SJSA1 (cell line): ENCODE measurements at places on chromosomes 5 and 9. TPM values are rescaled to one million over a fixed set of nuclear protein-coding genes. Genes with fewer than 3 reads are reported as not detected.
A peak's percentile ranks its signal among the peaks of the same experiment; 100 is the strongest.

Gene IFNA21
- not detected in 2 replicates for total RNA-seq

Gene ZNF782
- total RNA-seq, result 1.6 and 6.8 TPM in 2 replicates

Gene TNFSF8
- total RNA-seq, result not detected in 2 replicates

- DNase-seq, result no peak
These were observed 66.8 kb upstream of the ABL1 start for GRCh38 chr9:130768265-130768664.

Gene PCDHB6
- 0.29 and 0.50 TPM in 2 replicates for total RNA-seq

DNA sequence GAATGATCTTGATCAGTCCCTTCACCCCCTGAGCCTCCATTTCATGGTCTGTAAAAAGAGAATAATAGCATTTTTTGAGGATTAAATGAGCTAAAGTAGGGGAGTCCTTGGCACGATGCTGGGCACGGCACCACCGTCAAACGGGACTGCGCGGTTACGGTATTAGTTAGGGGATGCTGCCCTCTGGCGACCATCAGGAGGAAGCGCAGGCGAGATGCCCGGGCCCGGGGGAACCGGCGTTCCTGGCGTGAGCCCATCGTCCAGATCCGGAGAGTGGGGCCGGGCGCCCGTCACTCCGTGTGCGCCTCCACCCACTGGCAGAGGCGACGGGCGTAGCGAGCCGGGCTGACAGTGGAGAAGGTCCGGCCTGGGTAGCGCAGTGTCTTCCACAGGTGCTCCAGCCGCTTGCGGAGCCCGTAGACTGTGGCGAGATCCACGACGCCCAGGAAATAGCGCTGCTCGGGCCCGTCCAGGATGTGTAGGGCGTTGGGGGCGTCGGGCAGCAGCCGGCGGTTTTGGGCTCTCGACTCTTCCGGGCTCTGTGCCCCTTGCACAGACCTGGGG, 4.8 kb upstream of the ST6GALNAC4 start:
- DNase-seq, result no peak

GRCh38 chr5:32076699-32077695, 97.1 kb downstream of the GOLPH3 start:
- peak; percentile 20 for DNase-seq

DNA sequence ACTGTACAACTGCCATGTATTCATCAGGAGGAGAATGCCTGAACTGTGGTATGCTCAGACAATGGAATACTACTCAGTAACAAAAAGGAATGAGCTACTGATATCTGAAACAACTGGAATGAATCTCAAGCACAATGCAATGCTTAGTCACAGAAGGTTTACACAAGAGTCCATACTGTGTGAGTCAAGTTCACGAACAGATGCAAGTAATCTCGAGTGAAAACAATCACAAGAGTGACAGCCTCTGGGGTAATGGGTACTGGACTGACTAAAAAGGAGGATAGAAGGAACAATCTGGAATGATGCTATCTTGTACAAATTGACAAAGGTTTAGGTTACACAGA, 19.5 kb upstream of the GOLGA1 start:
- no peak for DNase-seq

- DNase-seq, result no peak
These were observed 24.0 kb downstream of the HSD17B4 start for GRCh38 chr5:119476341-119476740.

- DNase-seq, result peak; percentile 51
These were observed 576 bp downstream of the KIAA1958 start for GRCh38 chr9:112487008-112487798.

Gene GOLM1
- total RNA-seq, result 27.5 and 37.2 TPM in 2 replicates

DNA sequence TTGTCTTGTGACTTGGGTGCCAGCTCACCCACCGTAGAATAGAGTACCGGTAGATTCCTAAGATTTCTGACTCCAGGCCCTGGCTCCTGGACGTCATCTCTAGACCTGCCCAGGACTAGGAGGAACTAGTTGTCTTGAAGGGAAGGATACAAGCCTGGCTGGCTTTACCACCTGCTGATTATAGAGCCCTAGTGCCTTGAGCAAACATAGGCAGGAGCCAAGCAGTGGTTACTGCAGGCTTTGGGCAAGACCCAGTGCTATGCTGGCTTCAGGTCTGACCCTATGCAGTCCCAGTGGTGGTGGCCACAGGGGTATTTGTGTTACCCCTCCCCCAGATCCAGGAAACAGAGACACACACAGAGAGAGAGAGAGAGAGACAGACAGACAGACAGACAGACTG, 606.2 kb downstream of the PDE4D start:
- DNase-seq, result no peak

Gene ARSK
- total RNA-seq, result 16.5 and 18.9 TPM in 2 replicates
